ENCODE measurements at places on chromosomes 4 and X.

DNA sequence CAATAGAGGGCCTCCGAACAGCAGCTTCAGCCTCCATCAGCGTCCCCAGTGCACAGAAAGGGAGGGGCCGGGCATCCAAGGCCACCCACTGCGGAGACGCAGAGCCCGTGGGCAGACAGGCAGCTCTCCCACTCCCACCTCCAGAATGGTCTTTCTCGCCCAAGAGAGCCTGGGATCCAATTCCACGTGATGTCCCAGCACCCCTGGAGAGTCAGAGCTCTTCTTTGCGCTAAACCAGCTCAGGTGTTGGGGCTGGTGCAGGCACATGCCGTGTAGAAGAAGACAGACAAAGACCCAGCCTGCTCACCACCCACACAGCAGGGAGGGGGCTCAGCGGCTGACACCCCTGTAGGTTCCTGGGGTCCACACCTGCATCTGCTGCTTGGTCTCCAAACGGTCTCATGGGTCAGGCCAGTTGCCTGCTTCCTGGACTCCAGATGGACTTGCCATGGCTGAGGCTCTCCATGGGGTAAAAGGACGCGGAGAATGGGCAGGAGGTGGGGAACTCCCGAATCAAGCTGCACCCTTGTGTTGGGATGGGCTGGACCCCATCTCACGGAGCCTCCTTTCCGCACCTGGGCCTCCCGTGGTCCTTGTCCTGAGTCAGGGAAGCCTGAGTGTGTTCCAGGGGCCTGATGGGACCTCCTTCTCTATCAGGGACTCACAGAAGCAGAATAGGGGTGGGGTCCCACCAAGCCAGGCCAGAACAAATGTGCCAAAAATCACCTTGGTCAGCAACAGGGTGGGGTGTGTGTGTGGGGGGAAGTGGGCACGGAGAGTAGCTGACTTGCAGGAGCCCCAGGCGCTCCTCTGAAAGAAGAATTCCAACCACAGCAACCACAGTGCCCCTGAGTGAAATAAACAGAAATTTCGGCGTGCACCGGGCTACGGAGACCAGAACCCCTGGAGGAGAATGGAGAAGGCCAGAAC is 11.6 kb upstream of the ASMTL start:
- DNase-seq: no peak

- DNase-seq: no peak
Measured at GRCh38 chr4:159049780-159050375, 53.0 kb upstream of the RAPGEF2 start.

GRCh38 chr4:113678641-113679040 is 82.9 kb downstream of the CAMK2D start:
- DNase-seq: no peak

DNA sequence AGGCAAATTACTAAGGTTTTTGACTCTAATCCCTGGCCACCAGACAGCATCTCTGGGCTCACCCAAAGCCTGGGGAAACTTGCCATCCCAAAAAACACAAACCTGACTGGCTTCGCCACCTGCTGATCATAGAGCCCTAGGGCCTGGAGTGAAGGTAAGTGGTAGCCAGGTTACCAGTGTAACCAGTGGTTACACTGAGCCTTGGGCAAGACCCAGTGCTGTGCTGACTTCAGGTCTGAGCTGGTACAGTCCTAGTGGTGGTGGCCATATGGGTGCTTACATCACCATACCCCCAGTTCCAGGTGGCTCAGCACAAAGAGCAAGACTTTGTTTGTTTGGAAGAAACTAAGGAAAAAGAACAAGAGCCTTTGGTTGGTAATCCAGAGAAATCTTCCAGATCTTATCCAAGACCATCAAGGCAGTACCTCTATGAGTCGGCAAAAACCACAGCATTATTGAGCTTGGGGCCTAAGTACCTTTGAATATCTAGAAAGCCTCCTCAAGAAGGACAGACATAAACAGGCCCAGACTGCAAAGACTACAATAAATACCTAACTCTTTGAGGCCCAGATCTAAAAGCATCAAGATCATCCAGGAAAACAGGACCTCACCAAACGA is 13.7 kb downstream of the MED14 start:
- DNase-seq: no peak

DNA sequence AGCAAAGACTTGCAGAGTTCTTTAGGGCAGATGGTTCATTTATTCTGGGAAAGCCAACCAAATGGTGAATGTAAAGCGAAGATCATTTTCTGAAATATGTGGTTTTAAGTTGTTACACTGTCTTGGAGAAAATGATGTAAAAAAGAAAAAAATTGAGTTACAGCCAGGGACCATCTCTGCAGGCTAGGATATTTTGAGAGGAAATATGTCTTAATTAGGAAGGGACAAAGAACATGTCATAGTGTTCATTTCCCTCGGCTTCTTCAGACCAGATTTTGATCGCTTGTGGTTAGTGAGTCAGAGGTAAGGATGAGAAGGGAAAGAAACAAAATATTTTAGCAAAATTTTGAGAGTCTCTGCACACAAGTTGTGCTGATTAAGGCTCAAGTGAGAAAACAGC is 59.0 kb upstream of the C1QTNF7 start:
- no peak for DNase-seq
